ENCODE measurements at places on chromosomes 3 and 15.

DNA sequence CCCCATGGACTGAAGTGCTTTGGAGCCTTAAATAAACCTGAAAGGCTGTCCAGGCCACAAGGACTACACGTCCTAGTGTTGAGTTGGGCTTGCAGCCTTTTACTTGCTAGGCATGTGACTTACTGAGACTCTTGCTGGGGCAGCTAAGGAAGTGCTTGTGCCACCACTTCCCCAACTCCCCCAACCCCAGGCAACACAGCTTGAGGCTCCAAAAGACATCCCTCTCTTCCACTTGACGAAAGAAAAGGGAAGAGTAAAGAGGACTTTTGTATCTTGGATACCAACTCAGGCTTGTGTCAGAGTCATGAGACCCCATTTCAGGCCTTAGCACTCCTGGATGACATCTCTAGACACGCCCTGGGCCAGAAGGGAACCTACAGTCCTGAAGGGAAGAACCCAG is 109.8 kb downstream of the XRN1 start:
- H3K4me1 ChIP-seq: peaks cover 3% of the 10 kb centered on the region
- no peak for DNase-seq
- no peaks in the 10 kb centered on the region for H3K27me3 ChIP-seq
- H3K36me3 ChIP-seq: peaks cover 90% of the 10 kb centered on the region

DNA sequence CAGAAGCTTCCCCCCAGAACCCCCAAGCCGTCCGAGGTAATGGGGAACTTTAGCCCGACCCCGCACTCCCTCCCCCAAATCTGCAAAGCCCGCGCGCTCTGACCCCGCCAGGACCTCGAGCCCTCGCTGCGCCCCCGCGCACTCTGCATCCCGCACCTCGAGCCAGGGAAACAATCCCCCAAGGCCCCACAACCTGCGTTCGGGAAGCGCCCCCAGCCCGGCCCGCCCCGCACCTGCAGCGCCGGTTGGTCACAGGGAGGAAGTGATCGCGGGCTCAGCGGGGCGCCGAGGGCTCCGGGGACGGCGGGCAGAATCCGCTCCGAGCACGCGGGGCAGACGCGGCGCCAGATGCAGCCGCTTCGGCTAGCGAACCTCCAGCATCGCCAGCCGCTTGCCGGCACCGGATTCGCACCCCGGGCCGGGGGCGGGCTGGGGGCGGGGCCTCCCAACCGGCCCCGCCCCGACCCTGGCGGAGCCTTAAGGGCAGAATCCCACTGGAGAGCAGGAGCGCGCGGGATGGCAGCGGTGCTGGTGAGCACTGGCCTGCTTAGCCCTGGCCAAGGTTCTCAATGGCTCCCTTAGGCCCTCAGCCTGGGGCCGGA is at the start of gene CAMKV:
Gene CAMKV, minus strand, starts transcription at position 382 of the 602 bp plus-strand sequence. CDS start 7,518 bp downstream, outside the sequence.
- H3K4me3 ChIP-seq: peak within 1 kb of the TSS; percentile 30
- no peak within 1 kb of the TSS for H3K27ac ChIP-seq
- H3K36me3 ChIP-seq: no peaks in the 10 kb centered on the region
- DNase-seq: peak; percentile 81
- peaks cover 14% of the 10 kb centered on the region for H3K4me1 ChIP-seq

DNA sequence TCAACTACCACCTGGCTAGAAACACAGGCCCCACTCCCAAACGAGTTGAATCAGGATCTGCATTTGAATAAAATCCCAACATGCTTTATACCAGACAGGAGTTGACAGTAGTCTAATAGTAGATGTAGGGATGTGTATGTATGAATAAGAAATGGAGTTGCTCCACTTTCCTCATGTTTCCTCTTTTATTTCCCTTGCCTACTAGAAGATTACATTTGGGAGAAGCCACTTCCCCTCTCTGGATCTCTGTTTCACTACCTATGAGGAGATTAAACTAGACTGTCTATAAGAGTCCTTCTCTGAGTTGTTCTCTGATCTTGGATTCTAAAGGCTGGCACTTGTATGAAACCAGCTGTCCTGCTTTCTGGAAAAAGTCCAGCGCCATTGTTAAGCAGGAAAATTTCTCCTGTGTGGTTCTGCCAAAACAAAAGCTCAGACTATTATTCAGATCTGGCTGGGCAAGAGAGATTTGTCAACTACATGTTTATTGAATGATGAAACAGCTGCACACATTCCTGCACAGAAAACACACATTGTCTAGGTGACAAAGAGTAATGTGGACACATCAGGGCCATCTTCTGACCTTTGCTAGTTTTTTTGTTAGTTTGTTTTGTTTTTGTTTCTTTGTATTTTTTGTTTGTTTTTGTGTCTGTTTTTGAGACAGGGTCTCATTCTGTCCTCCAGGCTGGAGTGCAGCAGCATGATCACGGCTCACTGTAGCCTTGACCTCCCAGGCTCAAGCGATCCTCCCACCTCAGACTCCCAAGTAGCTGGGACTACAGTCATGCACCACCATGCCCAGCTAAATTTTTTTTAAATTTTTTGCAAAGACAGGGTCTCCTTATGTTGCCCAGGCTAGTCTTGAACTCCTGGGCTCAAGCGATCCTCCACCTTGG is 29.9 kb downstream of the ACP3 start:
- H3K36me3 ChIP-seq: no peaks in the 10 kb centered on the region
- no peak for DNase-seq
- no peak overlapping the region for H3K27ac ChIP-seq
- peaks cover 9% of the 10 kb centered on the region for H3K4me1 ChIP-seq

DNA sequence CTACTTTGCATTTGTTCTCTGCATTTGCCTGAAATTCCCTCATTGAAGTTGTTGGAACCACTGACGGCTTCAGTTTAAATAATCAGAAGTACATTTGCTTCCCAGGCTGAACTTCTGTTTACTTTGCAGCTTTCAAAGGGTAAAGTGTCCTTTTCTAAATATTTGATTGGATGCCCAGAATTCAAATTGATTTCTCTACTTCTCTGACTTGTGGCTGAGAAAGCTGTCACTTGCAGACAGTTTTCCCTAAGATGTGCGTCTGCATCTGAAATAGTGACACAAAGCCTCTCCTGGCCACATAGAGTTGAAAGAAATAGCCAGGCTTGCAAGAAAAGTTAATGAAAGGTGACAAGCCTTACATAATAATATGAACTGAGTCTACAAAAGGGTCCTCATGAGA is 299.6 kb downstream of the THSD4 start:
- H3K36me3 ChIP-seq: no peaks in the 10 kb centered on the region
- no peak for DNase-seq
- H3K27me3 ChIP-seq: no peaks in the 10 kb centered on the region
- H3K4me3 ChIP-seq: no peak overlapping the region

DNA sequence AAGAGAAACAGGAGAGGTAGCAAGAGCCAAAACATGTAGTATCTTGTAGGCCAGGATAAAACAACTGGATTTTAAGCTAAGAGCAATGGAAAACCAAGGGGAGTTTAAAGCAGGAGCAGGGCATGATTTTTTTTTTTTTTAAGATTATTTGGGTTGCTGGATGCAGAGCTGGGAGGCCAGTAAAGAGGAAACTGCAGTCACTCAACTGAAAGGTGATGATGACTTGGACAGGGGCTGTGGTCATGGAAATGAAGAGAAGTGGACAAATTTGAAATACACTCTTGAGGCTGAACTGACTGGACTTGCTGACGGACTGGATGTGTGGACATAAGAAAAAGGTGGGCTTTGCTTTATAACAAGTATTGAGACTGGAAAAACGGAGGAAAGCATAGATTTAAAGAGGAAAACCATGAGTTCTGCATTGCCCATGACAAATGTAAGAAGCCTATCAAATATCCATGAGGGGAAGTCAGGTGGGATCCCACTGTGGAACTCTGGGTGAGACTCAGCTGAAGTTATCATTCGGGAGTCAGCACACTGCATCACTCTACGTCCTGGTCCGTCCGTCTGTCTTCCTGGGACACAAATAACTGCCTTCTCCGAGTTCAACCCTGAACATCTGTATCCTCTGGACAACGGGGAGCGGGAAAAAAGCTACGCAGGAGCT is 688 bp downstream of the XPC start:
- H3K27me3 ChIP-seq: no peaks in the 10 kb centered on the region
- peak overlapping the region; percentile 88 for H3K4me3 ChIP-seq
- no peak for DNase-seq
- peaks cover 52% of the 10 kb centered on the region for H3K4me1 ChIP-seq

DNA sequence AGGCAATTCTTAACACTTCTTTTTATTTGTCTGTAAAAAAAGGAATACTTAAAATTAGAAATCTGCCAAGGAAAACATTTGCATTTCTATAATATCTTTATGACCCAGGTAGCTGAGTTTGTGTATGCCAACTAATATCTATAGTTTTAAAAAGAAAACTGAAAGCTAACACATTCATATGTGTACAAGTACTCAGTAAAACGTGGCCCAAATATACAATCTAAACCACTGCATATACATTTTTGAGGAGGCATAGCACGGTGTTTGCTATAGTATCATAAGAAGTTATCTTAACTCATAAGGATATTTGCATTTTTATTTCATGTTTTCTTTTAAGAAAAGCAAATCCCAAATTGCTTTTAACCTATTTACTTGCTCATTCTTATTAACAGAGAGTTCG is 172.7 kb downstream of the ZBTB20 start:
- no peak for DNase-seq
- H3K36me3 ChIP-seq: no peaks in the 10 kb centered on the region

DNA sequence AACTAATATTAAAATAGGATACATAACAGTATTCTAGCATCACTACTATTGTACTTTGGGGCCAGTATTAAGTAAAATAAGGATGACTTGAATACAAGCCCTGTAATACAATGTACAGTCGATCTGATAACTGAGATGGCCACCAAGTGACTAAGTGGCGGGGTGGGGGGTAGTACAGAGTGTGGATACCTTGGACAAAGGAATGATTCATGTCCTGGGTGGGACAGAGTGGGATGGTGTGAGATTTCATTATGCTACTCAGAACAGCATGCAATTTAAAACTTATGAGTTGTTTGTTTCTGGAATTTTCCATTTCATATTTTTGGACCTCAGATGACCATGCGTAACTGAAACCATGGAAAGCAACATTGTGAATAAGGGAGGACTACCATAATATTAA is 46.0 kb downstream of the SLC7A14 start:
- no peak for DNase-seq
- H3K36me3 ChIP-seq: no peaks in the 10 kb centered on the region
- H3K27ac ChIP-seq: no peak overlapping the region
- no peak overlapping the region for H3K4me3 ChIP-seq

GRCh38 chr3:156218353-156218744 is 98.0 kb downstream of the KCNAB1 start:
- H3K36me3 ChIP-seq: no peaks in the 10 kb centered on the region
- H3K4me1 ChIP-seq: no peaks in the 10 kb centered on the region
- peaks cover 10% of the 10 kb centered on the region for H3K27me3 ChIP-seq
- no peak overlapping the region for H3K4me3 ChIP-seq

DNA sequence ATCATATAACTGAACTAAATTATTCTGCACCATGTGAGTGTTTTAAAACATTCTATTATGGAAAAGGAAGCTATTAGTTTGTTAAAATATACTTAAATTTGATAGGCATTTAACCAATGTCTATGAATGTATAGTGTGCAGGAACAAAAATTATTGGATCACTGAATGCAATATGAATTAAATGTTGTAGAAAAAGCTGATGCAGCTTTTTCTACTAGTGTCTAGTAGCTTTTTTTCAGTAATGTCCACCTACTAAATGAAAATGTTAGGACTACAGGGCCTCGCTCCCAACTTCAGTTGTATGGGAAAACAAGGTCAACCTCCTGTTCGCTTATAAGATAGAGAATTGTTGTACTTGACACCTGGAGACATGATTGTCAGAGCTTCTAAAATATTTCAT is 335.0 kb downstream of the MECOM start:
- no peak for DNase-seq
- H3K27me3 ChIP-seq: no peaks in the 10 kb centered on the region
- no peak overlapping the region for H3K27ac ChIP-seq
- H3K36me3 ChIP-seq: no peaks in the 10 kb centered on the region
- no peak overlapping the region for H3K4me3 ChIP-seq

DNA sequence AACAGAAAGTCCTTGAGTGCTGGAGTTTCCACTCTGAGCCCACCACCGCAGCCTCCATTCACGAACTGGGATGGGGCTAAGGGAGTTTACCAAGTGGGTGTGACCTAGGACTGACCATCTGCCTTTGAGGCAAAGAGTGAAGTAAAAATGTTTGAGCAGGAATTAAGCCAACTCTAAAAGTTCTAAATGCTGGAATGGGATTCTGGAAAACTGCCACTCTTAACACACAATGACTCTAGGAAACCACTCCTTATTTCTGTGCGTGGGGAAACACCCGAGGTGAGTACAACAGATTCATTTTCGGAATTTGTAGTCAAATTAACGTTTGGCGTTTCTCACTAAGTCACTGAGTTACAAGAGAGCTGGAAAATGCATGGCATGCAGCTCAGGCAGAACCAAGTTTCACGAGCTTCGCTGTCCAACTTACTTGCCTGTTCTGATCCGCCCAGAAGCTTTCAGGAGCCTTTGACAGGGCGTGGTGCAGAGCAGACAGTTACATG is 31.6 kb downstream of the ISL2 start:
- H3K27me3 ChIP-seq: no peaks in the 10 kb centered on the region
- no peak overlapping the region for H3K27ac ChIP-seq
- H3K4me1 ChIP-seq: peaks cover 7% of the 10 kb centered on the region
- no peak overlapping the region for H3K4me3 ChIP-seq

GRCh38 chr3:5035113-5035512 is 55.9 kb downstream of the BHLHE40 start:
- no peak overlapping the region for H3K27ac ChIP-seq
- no peaks in the 10 kb centered on the region for H3K4me1 ChIP-seq
- H3K27me3 ChIP-seq: no peaks in the 10 kb centered on the region
- DNase-seq: no peak

DNA sequence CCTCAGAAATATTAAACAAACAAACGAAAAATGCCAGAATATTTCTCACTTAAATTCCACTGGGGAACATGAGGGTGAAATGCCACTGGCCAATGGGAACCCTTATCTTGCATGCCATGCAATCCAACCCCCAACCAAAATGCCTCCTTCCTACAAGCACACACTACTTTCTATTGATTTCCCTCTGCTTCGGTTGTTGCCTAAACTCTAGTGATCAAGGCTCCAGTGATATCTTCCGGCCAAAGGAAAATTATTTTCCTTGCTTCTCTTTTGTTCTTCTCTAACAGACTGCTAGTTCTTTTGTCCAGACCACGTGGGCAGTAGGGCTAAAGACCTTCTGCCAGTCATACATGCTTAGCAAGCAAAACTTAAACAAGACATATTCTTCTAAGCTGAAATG is 115.7 kb downstream of the TMCC1 start:
- no peaks in the 10 kb centered on the region for H3K27me3 ChIP-seq
- no peak overlapping the region for H3K27ac ChIP-seq
- H3K4me1 ChIP-seq: no peaks in the 10 kb centered on the region
- no peak for DNase-seq
- no peaks in the 10 kb centered on the region for H3K36me3 ChIP-seq
- H3K4me3 ChIP-seq: no peak overlapping the region

DNA sequence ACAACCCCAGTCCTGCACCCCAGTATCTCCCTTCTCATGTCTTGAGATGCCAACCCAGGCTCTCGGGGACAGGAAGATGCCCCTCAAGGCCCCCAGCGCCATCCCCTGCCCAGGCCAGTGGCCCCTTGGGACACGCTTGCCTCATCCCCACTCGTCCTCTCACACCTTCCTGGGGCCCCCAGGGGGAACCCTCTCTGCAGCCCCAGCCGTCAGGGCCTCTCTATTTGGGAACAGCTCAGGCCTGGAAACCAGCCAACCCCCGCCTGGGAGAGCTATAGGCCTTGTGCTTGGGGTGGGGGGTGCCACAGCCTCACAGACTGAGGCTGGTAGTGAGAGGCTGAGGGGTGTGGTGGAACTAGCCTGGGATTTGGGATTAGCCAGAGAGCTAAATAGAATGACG is 7.8 kb downstream of the LINGO1 start:
- H3K27me3 ChIP-seq: peaks cover 6% of the 10 kb centered on the region
- H3K27ac ChIP-seq: no peak overlapping the region
- H3K4me1 ChIP-seq: peaks cover 7% of the 10 kb centered on the region
- no peak for DNase-seq
- H3K36me3 ChIP-seq: no peaks in the 10 kb centered on the region
